ENCODE measurements at places on chromosomes 1 and 21. TPM values are rescaled to one million over a fixed set of nuclear protein-coding genes. Genes with fewer than 3 reads are reported as not detected.

The LCE1C gene
- total RNA-seq, result not detected

The NRDC gene
- total RNA-seq, result 182 TPM

The GUCA2A gene
- total RNA-seq, result not detected

The TRIM46 gene
- 15.0 TPM for total RNA-seq

The SPRR1A gene
- total RNA-seq, result not detected

GRCh38 chr21:15947677-15948076 lies 217.9 kb downstream of the USP25 start:
- no peak for DNase-seq

DNA sequence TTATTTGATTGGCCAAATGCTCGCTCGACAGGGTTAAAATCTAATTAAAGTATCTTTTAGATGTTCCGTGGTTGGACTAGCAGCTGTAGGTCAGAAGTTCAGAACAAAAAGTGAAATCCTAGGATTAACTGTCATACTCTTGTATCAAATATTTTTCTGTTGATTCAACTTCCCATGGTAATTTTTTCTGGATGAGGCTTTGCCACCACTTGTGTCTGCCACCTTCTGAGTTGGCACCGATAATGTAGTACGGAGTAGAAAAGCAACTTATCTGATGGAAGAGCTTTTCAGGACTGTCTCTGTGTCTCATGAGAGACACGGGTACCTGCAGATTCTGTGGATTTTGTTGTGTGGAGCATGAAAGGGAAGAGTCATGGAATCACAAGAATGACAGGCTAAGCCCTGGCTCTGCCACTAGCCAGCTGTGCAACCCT lies 44.6 kb upstream of the CNN3 start:
- no peak for DNase-seq

DNA sequence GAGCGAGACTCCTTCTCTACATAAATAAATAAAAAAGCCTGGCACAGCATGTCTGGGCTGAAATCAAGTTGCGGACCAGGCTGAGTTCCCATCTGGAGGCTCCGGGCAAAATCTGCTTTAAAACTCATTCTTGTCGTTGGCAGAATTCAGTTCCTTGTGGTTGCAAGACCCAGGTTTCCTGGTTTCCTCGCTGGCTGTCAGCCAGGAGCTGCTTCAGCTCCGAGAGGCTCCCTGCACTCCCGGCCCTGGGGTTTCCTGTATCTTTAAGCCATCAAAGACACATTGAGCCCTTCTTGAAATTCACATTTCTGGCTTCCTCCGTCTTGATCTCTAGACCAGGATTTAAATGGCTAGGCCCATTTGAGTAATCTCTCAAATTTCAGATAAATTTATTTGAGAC lies 20.6 kb upstream of the SCCPDH start:
- no peak for DNase-seq

- DNase-seq, result no peak
Measured at GRCh38 chr1:61119085-61119484, 36.7 kb downstream of the NFIA start.

- DNase-seq, result no peak
Measured at GRCh38 chr1:31264790-31265386, 25.2 kb upstream of the NKAIN1 start.

DNA sequence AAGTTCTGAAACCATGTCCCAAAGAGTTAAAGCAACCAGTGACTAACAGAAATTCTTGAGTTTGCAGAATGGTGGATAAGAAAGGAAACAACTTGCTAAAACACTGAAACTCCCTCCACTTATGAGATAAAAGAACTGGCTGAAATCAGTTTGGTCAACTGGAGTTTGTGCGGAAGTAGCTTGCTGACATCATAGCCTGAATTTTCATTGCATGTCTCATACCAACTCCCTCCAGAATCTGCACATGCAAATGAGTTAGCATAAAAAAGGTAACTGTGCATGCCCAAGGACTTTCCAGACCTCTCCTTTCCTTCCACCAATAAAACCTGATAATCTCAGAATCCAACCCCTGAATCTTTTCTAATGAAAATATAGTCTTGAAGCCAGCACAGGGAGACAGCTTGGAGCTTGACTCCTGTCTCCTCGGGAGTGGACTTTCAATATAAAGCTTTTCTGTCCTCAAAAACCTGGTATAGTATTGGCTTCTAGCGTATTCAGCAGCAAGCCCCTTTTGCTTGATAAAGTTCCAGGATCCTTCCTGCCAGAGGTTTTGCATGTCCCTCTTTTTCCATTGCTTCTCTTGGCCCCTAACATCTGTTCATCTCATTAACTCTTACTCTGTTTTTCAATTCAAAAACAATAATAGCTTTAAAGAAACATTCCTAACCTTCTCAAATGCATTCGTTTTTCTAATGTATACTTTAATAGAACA lies 785.8 kb upstream of the ADGRL4 start:
- DNase-seq, result no peak

- no peak for DNase-seq
Measured at GRCh38 chr1:183652107-183652506, 1.0 kb downstream of the APOBEC4 start.

DNA sequence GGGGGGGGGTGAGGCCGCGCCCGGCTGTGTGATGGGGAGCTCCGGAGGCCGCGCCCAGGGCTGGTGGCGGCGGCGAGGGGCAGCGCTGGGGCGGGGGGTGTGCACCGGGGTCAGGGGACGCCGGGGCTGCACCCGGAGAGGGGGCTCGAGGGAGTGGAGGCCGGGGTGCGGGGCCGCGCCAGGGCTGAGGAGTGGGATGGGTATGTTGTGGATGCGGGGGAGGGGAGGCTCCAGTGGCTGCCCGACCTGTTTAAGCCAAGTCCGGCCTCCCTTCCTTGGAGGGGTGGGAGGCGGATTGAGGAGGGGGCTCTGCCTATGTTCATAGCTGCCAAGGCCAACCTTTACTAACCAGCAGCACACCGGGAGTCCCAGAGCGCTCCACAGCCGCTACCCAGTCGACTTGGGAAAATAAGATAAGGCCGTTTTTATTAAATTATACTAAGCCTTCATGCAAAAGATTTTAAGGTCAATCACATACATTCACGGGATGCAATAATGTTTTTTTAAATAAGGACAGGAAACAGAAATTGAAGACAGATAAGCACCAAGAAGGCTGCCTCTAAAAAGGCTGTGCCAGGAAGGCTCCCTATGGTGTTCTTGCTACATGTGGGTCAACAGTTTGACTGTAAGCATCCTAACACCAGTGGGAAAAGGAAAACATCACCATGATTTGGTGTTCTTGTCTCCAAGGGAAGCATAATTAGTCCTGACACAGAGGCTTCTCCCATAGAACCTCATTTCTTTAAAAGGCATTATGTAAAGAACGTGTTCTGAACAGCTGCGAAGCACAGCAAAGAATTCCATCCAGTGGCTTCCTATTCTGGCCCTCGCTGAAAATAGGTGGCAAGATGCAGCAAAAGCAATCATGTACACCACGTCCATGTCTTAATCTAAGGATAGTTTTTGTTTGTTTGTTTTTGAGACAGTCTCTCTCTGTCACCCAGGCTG lies 626 bp upstream of the HLCS start:
- DNase-seq, result no peak

DNA sequence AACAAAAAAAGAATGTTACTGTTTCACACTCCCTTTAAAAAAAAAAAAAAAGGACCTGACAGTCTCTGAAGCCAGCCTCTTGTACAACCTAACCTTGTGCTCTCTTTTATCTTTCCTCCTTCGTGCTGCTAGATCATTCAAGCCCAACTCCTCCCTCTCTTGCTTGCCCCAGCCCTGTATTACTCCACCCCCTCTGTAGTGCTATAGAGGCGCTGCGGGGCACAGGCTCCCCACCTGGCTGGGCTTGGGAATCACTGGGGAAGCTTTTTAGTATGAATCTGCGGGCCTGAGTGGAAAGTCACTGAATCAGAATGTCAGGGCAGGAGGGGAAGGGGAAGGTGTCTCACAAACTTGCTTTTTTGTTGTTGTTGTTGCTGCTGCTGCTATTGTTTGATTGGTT lies 383.7 kb upstream of the CAMK1G start:
- peak; percentile 69 for DNase-seq

DNA sequence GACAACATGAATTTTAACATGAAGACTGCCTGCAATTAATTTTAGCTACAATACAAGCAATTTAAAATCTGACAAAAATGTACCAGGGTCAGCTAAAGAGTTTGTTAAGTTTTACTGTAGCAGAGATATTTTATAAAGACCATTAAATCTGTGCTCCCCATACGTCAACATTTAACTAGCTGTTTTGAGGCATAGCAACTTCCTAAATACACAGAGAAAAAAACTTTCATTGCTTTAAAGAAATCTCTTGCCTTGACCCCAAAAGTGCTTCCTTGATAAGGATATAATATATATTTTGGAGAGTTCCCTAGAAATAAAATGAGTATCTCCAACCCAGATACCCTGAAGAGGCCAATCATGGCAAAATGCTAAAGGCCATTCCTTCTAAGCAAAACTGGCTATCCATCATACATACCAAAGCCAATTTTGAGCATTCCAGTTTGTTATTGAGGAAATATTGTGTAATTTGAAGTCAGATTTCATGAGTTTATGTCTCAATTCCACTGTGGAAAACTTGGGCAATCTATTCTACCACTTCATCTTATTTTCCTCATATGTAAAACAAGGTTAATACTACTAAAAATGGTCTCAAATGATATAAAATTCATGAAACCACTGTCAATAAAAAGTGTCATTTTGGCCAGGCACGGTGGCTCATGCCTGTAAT lies 19.1 kb downstream of the ASPM start:
- DNase-seq, result no peak

DNA sequence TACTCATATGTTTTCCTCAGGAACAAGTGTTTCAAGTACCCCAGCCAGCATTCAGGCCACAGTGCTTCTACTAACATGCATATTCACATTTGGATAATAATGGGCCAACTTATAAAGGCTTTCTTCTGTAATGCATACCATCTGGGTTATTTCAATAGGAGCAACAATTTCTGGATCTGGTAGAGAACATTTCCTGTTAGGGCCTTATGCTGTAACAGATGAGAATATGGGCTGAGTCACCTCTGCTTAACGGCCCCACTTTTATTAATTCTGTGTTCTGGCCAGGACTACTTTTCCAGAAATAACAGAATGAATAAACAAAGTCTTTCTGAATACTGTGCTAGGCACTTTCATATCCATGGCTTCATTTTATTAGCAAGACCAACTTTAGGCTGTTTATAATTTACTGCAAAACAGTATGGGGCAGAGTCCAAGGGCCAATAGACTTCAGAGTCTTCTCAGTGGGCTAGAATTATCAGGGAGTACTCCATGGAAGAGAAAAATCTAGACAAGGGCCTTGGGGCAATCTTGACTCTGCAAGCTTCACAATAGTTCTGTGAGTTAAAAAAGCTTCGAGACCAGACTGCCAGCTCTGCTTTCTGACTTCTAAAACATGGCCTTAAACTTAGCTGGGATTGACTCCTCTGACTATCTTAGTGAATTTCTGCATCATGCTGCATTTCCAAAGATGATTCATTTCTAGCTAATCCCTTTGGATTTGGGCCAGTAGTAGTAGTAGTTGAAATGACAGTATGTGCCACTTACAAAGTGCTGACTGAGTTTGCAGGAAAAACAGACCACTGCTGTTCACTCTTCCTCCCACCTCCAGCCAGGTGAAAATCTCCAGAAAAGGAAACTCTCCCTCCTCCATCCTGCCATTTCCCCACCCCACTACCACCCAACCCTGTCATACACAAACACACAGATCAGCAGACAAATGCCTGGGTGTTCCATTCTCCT lies 8.2 kb upstream of the SSX2IP start:
- DNase-seq, result no peak

DNA sequence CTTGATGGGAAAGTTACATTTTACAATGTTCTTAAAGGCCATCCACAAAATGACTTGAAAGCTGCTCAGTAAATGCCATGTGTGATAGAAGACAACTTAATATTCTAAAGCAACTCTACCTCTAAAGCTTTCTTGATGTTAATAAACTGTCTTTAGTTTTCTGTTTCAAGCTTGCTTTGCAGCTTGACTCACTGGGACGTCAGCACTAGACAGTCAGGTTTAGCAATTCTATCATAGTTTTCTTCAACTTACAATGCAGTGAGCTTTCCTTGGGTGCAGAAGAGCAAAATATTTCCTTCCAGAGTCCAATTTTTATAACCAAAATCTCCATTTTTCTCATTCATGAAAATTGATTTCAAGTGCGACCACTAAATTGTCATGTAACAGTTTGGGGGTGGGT lies 273.1 kb downstream of the NTNG1 start:
- no peak for DNase-seq

- DNase-seq, result peak; percentile 71
Measured at GRCh38 chr1:244833734-244834542, 1.5 kb upstream of the COX20 start.

DNA sequence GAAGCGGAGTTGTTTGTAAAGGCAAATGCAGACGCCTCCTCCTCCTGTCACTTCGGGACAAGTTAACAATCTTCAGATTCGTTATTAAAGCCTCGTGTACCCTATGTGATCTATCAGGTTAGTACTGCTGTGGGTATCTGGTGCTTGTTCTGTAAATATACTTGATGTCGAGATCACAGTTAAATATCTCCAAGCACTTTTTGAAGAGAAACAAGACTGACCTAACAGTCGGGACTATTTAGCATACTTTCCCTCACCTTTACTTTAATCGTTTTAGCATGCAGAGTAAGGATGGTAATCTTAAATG lies 710 bp downstream of the KLHL20 start:
- DNase-seq, result no peak

DNA sequence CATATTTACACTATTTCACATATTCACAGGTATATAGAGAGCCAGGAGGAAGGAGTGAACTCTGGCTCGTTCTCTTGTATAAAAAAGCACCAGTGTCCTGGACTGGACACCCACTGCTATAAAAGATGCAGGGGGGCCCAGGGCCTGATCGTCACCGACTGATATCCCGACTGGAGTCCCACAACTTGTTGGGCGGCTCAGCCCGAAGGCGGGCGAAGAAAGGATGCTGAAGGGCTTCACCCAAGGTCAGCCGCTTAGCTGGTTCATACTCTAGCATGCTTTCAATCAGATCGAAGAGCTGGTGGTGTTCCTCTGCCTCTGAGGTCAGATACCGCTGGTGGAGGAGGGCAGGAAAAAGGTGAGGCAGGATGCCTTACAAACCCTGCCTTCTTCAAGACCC lies 907 bp upstream of the SCAMP3 start:
- DNase-seq, result no peak

DNA sequence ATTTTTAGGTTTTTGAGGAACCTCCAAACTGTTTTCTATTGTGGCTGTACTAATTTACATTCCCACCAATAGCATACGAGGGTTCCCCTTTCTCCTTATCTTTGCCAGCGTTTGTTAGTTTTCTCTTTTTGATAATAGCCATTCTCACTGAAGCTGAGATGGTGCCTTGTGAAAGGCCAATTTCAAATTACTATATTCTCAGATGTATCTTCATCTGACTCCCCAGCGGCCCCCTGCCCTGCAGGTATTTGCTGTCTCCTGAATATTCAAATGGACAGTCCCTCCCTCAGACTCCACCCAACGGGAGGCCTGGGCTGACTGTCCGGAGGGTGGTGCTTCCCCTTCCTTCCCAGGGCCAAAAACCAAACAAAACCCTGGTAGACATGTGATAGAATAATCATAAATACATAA lies 33.5 kb upstream of the TARBP1 start:
- no peak for DNase-seq

DNA sequence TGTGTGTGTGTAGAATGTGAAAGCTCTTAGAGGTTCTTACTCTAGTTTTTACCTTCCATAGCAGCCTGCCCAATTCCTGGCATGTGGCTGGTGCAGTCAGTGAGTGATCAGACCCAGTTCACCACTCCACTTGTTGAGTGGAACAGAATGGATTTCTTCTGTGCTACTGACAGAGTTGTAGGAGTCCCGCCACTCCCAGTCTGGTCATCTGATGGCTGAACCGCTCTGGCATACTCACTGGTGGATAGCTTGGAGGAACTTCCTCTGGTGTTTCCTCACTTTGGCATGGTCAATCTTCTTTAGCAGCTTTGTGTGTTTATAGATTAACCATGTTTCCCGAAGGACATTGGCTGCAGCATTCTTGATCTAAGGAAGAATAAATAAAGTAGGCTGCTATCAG lies 106.7 kb upstream of the ADAR start:
- no peak for DNase-seq
